ENCODE measurements at places on chromosomes 7 and 10. TPM values are rescaled to one million over a fixed set of nuclear protein-coding genes. Genes with fewer than 3 reads are reported as not detected.

ASB13 gene
- 33.0 TPM for total RNA-seq

CCAR1 gene
- total RNA-seq = 25.4 TPM

DKK1 gene
- 9.6 TPM for total RNA-seq

EVX1 gene
- not detected for total RNA-seq

TSPAN13 gene
- total RNA-seq = 37.2 TPM

SORCS3 gene
- not detected for total RNA-seq

IKZF1 gene
- total RNA-seq = 0.17 TPM

NUTM2B gene
- total RNA-seq = 0.33 TPM

SFMBT2 gene
- total RNA-seq = 0.76 TPM

TWIST1 gene
- total RNA-seq = 0.87 TPM

IDE gene
- total RNA-seq = 34.9 TPM

CABCOCO1 gene
- 0.11 TPM for total RNA-seq

TMEM60 gene
- 11.8 TPM for total RNA-seq

MLXIPL gene
- total RNA-seq = not detected

CRYGN gene
- not detected for total RNA-seq

HERPUD2 gene
- 26.5 TPM for total RNA-seq

ELOVL3 gene
- not detected for total RNA-seq

TAS2R5 gene
- 0.11 TPM for total RNA-seq

TRIL gene
- 31.8 TPM for total RNA-seq

CHN2 gene
- total RNA-seq = 0.65 TPM

SPDYE18 gene
- total RNA-seq = 0.26 TPM

TPST1 gene
- total RNA-seq = 25.6 TPM

FGL2 gene
- 4.9 TPM for total RNA-seq

PSD gene
- 0.11 TPM for total RNA-seq

CNTNAP2 gene
- 0.09 TPM for total RNA-seq

MSMB gene
- total RNA-seq = not detected

TMEM270 gene
- total RNA-seq = not detected

VPS41 gene
- total RNA-seq = 50.3 TPM

SPDYE6 gene
- total RNA-seq = not detected

SORBS1 gene
- total RNA-seq = 3.7 TPM

CUBN gene
- 19.9 TPM for total RNA-seq

HPSE2 gene
- not detected for total RNA-seq

GLCCI1 gene
- 1.1 TPM for total RNA-seq

HOXA13 gene
- not detected for total RNA-seq

OR13A1 gene
- total RNA-seq = not detected

TEX36 gene
- not detected for total RNA-seq

ADIRF gene
- 47.5 TPM for total RNA-seq

ZSWIM8 gene
- total RNA-seq = 52.9 TPM

GDF10 gene
- under 0.01 TPM for total RNA-seq

OR2A5 gene
- not detected for total RNA-seq

CYP2C19 gene
- total RNA-seq = not detected

TMEM225B gene
- not detected for total RNA-seq

ITPRID1 gene
- total RNA-seq = not detected

CYP2C8 gene
- not detected for total RNA-seq
